ENCODE measurements at places on chromosomes 11 and 22.

GRCh38 chr11:63687845-63688244, 6.5 kb downstream of the RTN3 start:
- no peak for DNase-seq

DNA sequence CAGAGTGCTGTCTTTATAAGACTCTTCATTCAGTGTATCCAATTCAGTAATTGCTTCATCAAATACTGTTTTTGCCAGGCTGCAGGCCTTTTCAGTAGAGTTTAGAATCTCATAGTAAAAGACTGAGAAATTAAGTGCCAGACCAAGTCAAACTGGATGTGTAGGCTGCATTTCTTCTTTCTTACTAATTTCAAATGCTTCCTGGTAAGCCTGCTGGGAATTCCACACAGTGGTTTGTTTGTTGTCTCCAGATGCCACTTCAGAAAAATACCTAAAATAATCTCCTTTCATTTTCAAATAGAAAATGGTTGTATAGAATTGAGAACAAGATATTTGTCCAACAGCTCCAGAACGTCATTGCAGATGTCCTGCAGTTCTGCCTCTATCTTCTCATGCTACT, 34.7 kb downstream of the LDHAL6A start:
- no peak for DNase-seq

- no peak for DNase-seq
Measured at GRCh38 chr11:45983471-45983845, 61.0 kb downstream of the LARGE2 start.

- no peak for DNase-seq
Measured at GRCh38 chr11:27423125-27423524, 49.5 kb downstream of the LGR4 start.

- DNase-seq, result no peak
Measured at GRCh38 chr11:134164490-134165370, 59.0 kb downstream of the NCAPD3 start.

- DNase-seq, result no peak
Measured at GRCh38 chr22:48395201-48395600, 1432.5 kb downstream of the BRD1 start.

GRCh38 chr11:61267437-61267841, 26.5 kb downstream of the PGA5 start:
- DNase-seq, result no peak

DNA sequence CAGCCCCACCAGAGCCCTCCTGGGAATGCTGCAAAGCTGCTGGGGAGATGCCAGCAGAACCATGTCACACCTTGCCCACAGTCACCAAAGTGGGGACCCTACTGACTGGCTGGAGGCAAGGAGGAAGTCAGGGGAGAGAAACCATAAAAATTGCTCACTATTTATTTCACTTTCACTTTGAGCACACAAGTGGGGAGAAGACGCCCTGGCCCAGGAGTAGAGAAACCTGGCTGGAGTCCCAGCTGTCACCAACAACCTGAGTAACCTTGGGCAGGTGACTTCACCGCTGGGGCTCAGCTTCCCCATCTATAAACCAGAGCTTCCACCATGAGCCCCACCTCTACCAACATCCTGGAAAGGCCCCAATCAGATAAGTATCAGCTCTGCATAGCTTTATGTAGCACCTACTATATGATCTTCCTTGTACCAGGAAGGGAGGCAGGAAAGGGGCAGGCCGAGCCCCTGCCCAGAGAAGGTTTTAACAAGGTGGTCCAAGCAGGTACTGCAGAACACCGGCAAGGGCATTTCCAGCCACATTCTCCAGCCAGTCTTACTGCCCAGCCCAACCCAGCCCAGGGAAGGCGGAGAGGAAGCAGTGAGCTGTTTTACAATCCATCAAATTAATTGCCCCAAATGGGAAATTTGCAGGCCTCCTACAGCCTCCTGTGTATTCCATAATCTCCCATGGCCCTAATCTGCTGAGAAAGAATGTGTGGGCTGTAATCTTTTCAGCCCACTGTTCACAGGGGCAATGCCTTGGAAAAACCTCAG, 27.6 kb downstream of the PLEKHA7 start:
- peak; percentile 32 for DNase-seq

- DNase-seq, result no peak
Measured at GRCh38 chr11:29093416-29094120, 923.3 kb downstream of the KCNA4 start.

DNA sequence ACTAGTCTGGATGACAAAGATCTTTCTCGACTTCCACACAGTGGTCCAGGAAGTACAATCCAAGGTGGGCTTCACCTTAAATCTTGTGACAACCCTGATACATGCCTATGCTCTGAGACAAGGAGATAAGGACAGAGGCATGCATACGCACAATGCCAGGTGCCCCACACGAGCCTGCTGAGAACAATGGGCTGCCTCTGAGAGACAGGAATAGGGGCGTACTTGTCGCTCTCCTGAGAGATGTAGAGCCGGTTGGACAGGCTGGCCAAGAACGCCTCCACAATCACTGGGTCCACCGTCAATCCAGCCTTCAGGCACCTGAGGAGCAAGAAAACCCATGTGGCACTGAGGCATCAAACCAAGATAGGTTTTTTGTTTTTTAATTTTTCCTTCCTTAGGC, 25.5 kb downstream of the SERPIND1 start:
- no peak for DNase-seq

GRCh38 chr11:59719556-59719955, 5.9 kb upstream of the OR10V1 start:
- DNase-seq, result no peak

Data from activated CD4-positive, alpha-beta T cell treated with anti-CD3 and anti-CD28 coated beads for 24 hours (primary cell).